ENCODE measurements at places on chromosomes 12 and 14.

DNA sequence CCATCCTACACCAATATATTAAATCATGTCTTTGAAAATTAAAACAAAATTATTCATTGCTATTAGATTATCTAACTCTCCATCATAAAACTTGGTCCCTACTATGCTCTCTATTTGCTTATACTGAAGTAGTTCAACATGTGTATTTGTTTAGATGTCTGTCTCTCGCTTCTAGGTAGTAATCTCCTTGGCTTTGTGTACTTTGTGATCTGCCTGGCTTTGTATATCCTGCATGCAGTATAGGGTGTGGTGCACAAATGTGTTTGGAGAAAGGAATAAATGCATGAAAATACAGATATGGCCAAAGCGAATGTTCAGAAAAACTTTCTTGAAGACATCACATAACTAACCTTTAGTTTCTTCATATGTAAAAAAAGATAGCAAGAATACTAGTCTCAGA lies 246.6 kb upstream of the LRFN5 start:
- DNase-seq, result no peak

GRCh38 chr14:55118761-55119160 lies 10.3 kb upstream of the LGALS3 start:
- DNase-seq, result no peak

DNA sequence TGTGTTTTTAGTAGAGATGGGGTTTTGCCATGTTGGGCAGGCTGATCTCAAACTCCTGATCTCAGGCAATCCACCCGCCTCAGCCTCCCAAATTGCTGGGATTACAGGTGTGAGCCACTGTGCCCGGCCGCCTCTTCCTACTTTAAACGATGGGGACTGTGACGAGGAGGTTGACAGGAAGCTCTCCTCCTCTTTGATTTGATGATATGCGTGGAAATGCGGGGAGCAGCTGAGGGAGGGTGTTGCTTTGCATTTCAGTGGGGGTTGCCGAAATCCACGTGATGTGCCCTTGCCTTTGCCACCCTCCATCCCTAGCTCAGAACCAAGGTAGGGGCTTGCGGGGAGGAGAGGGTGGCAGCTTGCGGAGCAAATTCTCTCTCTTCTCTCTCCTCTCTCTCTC lies 189.6 kb downstream of the AACS start:
- no peak for DNase-seq

DNA sequence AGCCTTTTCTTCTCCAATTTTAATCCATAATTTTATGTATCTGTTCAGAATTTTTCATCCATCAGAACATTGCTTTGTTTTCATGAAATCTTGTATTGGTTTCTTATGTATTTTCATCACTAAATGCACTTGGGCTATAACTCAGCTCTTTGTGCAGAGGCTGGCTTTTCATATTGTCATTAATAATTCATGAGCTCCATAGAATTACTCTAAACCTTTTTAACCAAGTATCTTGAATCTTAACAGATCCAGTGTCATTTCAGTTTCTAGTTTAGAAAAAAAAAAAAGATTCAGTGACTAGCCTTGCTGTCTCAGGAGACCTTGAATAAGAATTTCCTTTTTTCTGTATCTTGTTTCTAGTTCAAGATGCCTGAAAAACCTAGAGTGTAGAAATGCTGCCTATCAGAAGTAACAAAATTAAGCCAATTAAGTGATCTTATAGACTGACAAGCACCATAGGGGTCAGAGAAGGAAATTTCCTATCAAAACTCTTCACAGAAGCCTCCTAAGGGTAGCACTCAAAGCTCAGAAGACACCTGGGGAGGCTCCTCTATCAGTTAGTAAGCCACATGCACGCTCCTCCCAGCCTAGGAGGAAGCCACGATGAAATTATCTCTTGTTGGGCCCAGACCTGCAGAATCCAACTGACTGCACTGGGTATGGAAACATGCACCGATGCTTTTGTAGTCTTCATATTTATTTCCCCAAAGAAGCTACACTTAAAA lies 163.4 kb downstream of the KICS2 start:
- no peak for DNase-seq

DNA sequence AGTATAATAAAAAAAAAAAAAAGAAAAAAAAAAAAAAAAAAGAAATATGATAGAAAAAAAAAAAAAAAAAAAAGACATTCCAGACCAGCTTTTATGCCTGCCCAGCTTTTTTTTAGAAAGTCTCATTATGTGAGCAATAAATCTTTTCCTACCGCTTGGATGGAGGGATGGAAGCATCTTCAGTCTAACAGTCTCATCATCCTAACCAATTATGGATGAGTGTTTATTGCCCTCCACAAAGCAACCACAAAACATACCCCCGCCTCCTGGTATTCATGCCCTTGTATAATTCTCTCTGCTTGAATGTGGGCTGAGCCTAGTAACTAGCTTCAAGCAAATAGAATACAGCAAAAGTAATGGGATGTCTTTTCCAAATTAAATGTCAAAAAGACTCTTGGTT lies 33.7 kb upstream of the ADAMTS20 start:
- DNase-seq, result no peak

- DNase-seq, result peak; percentile 85
Observed at GRCh38 chr12:120528861-120529525, at the start of gene COQ5. COQ5 (minus strand) TSS chr12:120529158; CDS start chr12:120529141, 17 bp downstream.

DNA sequence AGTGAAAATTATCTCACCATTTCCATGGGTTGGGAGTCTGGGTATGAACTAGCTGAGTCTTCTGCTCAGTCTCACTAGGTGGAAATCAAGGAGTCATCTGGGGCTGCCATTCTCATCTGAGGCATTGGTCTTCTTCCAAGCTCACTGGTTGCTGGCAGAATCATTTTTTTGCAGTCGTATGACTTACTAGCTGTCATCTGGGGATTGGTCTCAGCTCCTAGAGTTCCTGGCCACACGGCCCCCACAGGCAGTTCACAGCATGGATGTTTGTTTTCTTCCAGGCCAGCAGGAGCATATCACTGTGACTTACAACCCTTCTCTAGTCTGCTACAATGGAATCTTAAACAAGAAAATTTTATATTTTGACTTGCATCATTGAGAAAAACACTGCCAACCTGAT lies 18.6 kb upstream of the OR10AD1 start:
- DNase-seq, result no peak

DNA sequence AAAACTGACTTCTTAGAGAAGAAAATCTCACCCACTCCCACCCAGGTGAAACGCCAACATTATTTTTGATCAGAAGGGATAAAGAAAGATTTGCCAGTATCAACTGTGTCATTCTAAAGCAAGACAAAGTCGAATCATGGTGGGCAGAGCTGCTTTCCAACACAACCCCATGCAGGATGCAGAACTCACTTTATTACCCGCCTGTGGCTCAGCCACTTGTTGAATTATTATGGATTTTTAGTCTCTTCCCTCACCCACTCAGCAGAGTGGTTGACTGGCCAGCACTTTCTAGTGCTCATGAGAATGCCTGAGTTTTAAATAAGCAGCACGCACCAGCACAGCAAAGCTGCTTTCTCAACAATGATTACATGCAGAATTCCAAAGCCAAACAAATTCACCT lies 32.1 kb downstream of the CRACR2A start:
- no peak for DNase-seq

DNA sequence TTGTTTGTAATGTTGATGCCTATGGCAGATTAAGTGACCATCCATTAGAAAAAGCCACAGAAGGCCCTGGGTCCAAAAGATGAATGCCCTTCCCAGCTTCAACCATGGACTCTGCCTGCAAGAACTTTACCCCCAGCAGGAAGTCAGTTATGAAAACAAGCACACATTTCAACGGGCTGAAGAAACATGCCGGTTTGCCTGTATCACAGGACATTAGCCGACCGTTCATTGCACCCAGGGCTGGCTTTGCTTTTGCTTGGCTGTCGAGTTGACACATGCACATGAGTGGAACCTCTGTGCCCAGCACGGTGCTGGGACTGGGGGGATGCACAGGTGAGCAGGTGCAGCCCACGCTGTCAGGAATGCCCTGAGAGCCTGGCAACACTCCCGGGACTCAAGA lies 1087.0 kb downstream of the BCL11B start:
- DNase-seq, result no peak

DNA sequence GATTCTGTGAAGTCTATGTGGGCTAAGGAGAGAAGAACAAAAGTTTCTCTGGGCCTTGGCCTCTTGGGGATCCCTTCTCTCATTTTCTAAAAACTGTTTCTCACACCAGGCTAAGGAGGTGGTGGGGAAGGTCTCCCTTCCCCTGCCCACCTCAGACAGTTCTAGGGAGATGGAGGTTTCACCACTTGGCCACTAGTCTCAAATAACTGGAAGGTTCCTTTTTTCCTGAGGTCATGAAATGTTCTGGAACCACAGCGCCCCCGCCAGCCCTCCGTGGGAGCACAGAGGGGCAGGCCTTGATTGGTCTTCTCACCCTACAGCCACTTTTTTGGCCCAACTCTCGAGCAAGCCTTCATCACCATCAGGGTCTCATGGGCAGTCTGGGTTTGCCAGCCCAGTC lies 12.6 kb downstream of the C12orf43 start:
- no peak for DNase-seq

DNA sequence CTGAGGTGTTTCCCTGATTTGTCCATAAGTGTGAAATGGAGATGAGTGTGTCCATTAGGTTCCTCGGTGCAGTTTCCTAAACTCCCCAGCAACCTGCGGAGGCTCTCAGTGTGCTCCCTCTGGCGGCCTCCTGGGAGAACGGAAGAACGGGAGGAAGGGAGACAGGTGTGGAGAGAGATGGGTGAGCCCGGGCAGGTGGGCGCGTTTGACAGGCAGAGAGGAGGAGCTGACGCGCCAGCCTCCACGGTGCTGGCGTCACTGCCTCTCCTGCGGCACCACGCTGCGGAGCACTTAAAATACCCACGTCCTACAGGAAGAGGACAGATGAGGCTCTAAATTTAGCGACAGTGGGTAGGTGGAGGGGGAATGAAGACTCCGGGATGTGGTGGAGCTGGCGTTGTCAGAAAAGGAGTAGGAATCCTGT lies 26.8 kb upstream of the PEX5 start:
- peak; percentile 87 for DNase-seq

DNA sequence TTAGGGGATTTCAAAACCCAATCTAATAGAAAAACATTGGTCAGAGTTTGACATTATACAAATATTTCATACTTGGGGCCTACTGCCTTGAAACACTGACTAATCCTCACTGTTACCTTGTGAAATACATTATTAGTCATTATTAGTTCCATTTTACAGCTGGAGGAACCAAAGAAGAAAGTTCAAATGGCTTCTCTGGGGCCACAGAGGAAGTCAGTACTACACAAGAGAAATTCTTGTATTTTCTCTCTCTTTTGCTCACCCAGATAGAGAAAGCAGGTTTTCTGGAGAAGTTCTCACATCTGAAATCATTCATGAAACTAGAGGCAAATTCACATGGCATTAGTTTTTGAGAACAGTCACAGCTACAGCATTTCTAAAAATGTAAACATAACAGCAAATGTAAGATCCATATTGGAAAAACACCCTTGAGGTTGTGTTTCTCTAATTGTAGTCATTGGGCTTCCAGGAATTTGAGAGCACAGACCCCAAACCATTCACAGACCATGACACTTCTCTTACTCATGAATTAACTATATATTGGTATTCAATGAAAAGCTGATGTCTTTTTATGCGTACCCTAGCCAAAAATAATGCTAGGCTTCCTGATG lies 83.0 kb downstream of the LLPH start:
- no peak for DNase-seq

GRCh38 chr12:88375306-88376305 lies 204.7 kb downstream of the KITLG start:
- no peak for DNase-seq

DNA sequence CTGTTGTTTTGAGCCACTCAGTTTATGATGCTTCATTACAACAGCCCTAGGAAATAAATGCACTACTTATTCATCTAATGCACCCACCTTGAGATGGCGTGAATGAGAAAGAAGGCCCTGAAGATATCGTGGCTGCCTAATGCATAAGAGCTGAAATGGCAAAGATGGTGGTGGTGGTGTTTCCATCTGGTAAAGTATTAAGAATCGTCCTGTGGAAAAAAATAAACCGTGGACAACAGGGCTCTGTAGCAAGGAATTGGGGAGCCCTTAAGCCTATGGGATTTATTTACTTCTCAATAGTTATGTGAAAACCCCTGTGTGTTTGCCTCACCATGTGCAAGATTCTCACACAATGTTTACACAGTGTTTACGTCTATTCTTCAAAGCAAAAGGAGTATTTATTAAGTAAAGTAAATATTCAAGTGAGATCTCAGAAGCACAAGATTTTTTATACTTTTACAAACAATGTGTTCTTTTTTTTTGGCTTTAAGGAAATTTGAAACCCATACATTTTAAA lies 1555.2 kb upstream of the FLRT2 start:
- no peak for DNase-seq

DNA sequence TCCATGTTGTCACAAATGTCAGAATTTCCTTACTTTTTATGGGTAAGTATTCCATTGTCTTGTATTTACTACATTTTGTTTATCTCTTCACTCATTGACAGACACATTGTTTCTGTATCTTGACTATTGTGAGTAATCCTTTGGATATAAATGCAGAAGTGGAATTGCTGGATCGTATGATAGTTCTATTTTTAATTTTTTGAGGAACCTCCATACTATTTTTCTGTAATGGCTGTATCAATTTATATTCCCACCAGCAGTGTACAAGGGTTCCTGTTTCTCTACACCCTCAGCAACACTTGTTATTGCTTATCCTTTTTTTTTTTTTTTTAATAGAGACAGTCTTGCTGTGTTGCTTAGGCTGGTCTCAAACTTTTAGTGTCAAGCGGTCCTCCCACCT lies 3.5 kb upstream of the KICS2 start:
- no peak for DNase-seq

- DNase-seq, result no peak
Observed at GRCh38 chr14:99250636-99251208, 21.3 kb downstream of the BCL11B start.

- DNase-seq, result no peak
Observed at GRCh38 chr12:16385782-16386646, 38.6 kb downstream of the MGST1 start.

GRCh38 chr12:11085419-11085818 lies 6.7 kb downstream of the TAS2R43 start:
- no peak for DNase-seq

GRCh38 chr14:24846261-24846660 lies 203.7 kb downstream of the STXBP6 start:
- DNase-seq, result no peak

DNA sequence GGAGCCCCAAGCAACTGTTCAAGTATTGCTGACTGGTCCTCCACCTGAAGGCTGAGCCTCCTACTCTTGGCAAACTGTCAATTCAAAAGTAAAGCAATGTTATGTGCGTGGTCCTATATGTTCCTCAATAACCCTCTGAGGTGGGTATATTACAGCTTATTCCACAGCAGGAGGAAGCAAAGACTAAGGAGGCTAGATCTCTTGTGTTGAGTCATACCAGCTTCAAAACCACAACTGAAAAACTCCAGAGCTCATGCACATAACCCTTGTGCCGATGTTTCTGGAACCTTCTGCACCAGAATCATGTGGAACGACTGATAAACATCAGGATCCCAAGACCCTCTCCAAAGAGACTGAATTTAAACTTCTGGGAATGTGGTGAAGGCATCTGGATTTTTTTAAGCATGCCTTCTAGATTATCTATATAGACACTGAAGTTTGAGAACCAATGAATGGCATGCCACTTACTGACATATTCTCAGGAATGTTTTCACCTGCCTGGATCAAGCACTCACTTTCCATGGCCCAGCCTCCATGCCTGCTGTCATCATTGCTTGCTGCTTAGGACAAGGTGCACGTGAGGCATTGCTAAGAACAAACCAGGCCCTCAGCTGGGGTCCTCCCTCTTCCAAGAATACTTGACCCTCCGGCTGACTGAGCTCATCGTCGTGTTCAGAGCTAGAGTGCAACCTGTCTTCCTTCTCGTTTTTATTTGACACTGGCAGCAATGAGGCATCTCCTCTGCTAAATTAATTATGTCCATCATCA lies 194.7 kb downstream of the BCL11B start:
- no peak for DNase-seq
